ENCODE measurements at places on chromosomes 2 and 18. TPM values are rescaled to one million over a fixed set of nuclear protein-coding genes. Genes with fewer than 3 reads are reported as not detected.

DNA sequence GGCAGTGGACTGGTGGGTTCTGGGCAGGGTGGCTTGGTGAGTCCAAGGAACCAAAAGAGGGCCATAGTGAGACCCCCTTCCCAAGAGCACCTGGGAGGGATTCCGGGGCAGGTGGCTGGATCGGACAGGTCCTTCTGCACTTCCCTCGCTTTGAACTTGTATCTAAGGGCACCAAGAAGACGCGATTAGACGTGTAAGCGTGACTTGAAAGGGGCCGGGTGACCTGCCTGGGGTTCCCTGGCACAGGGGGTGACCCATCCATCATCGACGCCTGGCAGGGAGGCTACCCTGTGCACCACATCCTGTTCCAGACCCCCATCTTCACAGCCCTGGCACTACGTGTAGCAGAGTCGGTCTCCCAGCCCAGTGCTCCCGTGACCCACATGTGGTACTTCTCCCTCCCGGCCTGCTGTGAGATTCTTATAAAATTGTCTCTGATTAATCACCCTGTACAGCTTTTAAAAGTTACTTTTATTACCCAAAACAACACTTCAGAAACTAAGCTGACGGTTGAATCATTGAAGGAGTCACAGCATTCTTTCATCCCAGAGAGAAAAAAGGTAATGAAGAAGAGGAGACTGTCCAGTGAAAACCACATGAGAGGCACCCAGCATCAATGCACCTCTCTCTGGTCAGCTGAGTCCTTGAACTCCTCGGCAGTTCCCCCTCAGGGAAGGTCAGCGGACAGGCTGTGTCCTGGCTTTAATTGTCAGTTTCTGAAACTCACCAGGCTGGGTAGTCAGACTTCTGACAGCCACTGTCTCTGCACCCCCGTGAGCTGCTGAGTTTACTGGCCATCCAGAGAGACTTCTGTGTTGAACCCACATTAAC, 13.0 kb downstream of the SH3BP4 start:
- no peaks in the 10 kb centered on the region for H3K36me3 ChIP-seq
- no peak for DNase-seq
- peaks cover 2% of the 10 kb centered on the region for H3K27me3 ChIP-seq
- no peak overlapping the region for H3K4me3 ChIP-seq
- H3K4me1 ChIP-seq: peaks cover 4% of the 10 kb centered on the region

- no peak overlapping the region for H3K27ac ChIP-seq
- DNase-seq: no peak
- no peaks in the 10 kb centered on the region for H3K36me3 ChIP-seq
- no peaks in the 10 kb centered on the region for H3K27me3 ChIP-seq
Measured at GRCh38 chr2:213261237-213261636, 23.0 kb upstream of the SPAG16 start.

DNA sequence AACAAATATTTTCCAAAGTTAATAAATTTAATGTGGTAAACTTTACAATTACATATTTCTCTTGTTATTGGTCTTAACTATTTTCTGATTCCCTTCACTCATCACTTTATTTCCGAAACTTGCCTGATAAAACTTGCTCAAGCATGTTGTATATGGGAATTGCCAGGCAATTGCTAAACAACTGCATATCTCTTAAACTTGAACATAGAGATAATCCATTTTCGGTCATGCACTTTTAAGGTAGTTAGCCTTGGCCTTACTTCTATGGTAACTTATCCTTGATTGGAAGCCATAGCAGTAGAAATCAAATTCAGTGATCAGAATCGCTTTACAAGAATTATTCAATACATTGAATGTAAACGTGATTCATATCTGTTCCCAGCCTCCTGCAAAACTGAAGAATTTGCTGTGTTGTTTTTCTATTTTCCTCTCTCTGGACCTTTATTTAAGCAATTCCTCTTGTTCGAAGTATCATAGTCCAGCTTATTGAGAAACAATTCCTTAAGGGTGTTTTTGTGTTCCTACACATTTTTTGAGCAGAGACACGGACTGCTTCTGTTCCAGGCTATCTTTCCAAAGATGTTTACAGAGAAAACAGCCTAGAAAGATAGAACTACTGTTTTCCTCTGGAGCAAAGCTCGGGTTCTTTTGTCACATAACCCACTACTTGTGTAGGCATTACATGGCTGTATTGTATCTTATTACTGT, 674.3 kb downstream of the IRS1 start:
- H3K36me3 ChIP-seq: no peaks in the 10 kb centered on the region
- no peak overlapping the region for H3K4me3 ChIP-seq
- no peaks in the 10 kb centered on the region for H3K4me1 ChIP-seq
- no peak for DNase-seq

GRCh38 chr18:32779010-32779409, 6.2 kb upstream of the KLHL14 start:
- no peaks in the 10 kb centered on the region for H3K36me3 ChIP-seq
- H3K4me1 ChIP-seq: peaks cover 9% of the 10 kb centered on the region
- H3K4me3 ChIP-seq: no peak overlapping the region
- H3K27me3 ChIP-seq: no peaks in the 10 kb centered on the region
- H3K27ac ChIP-seq: no peak overlapping the region
- no peak for DNase-seq

- no peak for DNase-seq
- H3K27me3 ChIP-seq: no peaks in the 10 kb centered on the region
- H3K27ac ChIP-seq: no peak overlapping the region
- H3K36me3 ChIP-seq: peaks cover 1% of the 10 kb centered on the region
- no peaks in the 10 kb centered on the region for H3K4me1 ChIP-seq
Measured at GRCh38 chr2:96580771-96581170, 44.2 kb downstream of the ARID5A start.

- H3K36me3 ChIP-seq: no peaks in the 10 kb centered on the region
- no peak overlapping the region for H3K27ac ChIP-seq
- H3K27me3 ChIP-seq: no peaks in the 10 kb centered on the region
- H3K4me3 ChIP-seq: no peak overlapping the region
- H3K4me1 ChIP-seq: peaks cover 4% of the 10 kb centered on the region
- DNase-seq: no peak
Measured at GRCh38 chr2:240142256-240142775, 1.9 kb upstream of the OTOS start.

DNA sequence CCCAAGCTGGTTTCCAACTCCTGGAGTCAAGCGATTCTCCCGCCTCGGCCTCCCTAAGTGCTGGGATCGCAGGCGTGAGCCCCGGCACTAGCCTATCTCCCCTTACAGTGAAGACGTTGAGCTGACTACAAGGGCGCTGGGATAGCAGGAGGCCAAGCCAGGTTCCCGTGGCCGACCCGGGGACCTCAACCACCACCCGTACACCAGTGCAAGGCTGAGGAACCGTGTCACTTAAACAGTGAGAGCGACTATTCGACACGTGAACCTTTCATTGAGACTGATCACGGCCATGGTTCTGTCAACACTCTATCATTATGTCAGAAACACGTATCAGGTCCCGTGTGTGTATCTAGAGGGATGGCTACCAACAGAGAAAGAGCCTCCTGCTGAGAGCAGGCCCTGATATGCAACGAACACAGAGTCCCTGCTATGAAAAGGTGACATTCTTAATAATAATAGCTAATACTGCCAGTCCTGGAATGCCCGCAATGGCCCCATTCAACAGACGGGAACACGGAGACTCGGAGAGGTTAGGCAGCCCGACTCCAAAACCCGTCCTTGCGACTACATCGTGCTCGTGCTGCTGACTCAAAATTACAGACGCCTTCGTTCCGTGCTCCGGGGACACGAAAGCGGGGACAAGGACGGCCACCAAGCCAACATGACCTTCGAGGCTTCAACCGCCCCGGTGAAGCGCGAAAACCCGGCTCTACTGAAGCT, 833 bp downstream of the AFG3L2 start:
- peak overlapping the region; percentile 62 for H3K27ac ChIP-seq
- peak overlapping the region; percentile 82 for H3K4me3 ChIP-seq
- H3K36me3 ChIP-seq: peaks cover 3% of the 10 kb centered on the region
- DNase-seq: no peak

PROKR1 gene
- total RNA-seq: not detected

MARCHF4 gene
- not detected for total RNA-seq

Measured in B cell (primary cell).